ENCODE measurements at places on chromosomes 3 and 15.
A peak's percentile ranks its signal among the peaks of the same experiment; 100 is the strongest.

DNA sequence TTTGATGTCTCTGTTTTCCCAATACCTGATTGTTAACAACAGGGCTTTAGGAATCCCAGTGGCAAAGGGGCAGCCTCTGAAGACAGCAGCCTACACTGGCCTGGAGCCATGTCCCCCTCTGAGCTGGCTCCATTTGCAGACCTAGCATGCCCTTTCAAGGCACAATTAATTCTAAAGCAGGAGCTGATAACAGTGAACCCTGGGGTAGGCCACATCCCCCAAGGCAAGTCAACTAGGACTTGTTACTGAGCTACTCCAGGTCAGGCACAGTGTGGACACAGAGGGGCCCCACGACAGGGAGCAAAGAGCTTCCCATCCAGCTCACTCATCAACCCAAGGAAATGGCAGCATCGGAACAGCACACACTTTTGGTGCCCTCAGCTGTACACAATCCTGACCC, 51.9 kb downstream of the SPSB4 start:
- DNase-seq, result no peak

DNA sequence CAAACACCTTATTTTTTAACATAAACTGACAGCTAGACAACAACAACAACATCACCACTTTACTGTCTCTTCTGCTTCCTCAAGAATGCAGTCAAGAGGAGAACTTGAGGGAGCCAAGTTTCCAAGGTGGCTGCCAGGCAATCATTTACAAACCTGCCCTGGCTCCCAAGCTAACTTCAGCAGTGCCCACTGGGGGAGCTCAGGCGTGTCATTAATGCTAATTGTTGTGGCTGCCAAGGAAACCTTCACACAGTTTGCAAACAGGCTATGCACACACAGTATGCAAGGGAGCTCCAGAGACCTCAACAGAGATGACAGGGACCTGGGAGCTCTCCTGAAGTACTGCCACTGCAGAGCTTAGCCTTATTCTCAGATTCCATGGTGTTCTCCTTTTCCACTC, 2.1 kb downstream of the DZIP1L start:
- peak; percentile 86 for DNase-seq

DNA sequence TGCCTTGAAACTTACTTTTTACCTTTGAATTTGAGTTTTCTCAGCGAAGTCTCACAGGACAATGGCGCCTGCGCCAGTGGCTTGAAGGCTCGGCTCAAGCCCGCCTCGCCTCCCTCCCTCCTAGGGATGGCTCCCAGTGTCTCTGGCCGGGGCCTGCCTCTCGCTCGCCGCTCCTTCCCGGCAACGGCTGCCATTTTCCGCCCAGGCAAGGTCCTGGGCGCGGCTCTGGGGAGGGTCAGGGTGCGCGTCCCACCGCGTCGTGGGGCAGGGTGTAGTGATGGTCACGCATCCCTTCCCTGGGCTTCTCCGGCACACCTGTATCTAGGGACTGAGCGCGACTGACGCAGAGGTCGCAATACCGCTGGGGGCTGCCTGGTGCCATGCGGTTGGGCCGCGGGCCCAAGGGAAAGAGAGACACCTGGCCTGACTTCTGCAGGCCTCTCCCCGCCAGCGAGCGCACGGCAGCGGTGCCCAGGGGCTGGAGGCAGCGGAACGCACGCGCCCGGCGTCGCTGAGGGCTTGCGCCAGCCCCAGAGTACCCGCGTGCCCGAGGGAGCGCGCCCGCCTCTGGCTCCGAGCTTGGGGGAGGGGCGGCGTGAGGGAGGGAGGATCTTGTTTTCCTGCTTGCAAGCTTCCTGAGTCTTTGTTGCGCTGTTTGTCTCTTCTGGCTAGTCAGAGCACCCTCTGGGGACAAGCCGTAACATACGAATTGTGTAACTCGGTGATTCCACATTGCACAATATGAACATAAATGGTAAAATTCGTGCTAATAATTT, 20.7 kb upstream of the FEM1B start:
- DNase-seq, result peak; percentile 89

GRCh38 chr3:168431491-168431890, 335.8 kb upstream of the GOLIM4 start:
- no peak for DNase-seq

DNA sequence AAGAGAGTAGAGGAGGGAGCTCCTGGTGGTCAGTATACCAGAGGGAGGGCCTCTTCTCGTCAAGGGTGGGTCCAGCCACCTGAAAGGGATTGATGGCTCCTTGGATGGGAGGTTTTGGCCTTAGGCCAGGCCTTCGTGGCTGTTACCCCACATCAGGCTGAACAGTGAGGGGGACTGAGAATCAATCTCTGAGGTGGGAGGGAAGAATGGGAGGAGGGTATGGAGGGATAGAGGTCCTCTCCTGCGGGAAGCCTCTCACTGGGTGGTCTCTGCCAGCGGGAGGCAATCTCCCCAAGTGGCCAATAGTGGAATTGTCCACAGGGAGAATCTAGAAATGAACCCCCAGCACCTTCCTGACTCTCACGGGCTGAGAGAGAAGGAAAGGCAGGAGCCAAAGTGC, 53.5 kb downstream of the BSN start:
- no peak for DNase-seq

- DNase-seq, result no peak
Observed at GRCh38 chr15:39699516-39700374, 82.9 kb downstream of the FSIP1 start.

DNA sequence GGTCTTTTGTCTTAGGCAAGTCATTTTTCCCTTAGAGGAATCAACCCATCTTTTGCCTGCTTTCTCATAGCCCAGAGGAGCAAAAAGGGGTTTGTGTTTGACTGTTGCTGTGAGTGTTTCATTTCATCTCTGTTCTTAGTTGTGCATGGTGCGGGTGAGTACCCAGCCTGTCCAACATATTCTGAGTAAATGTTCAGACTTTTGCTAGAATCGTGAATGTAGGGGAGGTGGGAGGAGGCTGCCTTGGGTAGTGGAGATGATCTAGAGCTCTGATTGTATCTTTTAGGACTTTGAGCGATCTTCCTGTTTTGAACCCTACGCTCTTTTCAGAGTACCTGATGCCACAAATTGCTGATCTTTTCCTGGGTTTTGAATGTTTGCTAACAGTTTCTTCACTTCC, 123.1 kb downstream of the ZNF609 start:
- no peak for DNase-seq

DNA sequence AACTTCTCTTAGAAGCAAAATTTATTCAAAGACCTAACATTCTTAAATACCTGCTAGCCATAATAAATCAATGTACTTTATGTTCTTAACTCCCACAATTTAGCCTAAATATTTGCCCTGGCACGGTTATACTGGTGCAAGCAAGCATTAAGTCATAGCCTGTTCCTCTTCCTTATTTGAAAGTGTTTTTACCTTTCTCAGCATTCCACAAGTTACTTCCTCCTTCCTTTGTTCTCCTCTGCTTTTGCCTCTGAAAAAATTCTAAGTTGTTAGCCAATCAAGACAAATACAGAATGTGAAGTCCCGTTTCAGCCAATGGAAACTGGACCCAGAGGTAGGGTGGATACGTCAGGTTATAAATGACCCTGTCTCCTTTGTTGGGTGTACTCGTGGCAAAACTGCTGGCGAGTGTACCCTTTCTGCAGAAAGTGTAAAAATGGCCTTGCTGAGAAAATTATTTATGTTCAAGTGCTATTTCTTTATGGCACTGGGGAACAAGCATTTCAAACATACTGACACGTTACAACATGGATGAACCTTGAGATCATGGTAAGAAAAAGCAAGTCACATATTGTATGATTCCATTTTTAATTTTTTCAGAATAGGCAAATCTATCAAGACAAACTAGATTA, 3.1 kb upstream of the TATDN2 start:
- DNase-seq, result no peak

DNA sequence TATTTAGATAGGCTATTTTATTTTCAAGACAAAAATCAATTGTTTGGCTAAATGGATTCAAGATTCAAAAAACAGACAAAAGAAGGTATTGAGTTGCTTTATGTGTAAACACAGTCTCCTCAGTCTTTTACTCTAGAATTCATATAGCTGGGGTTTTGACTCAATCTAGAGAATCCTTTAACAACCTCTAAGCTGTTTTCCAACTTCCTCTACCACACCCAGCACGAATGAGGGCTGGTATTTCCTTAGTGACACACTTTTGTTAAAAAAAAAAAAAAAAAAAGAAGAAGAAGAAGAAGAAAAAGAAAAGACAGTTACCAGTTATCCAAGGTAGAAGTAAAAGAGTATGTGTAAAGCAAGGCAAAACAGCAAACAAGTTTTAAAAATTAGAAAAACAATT, 732.8 kb upstream of the GOLIM4 start:
- no peak for DNase-seq

- no peak for DNase-seq
Observed at GRCh38 chr3:175746308-175746707, 887.2 kb downstream of the NAALADL2 start.

GRCh38 chr3:185726254-185726967, 98.4 kb downstream of the IGF2BP2 start:
- no peak for DNase-seq

GRCh38 chr3:160091441-160091840, 102.8 kb downstream of the IL12A start:
- no peak for DNase-seq

DNA sequence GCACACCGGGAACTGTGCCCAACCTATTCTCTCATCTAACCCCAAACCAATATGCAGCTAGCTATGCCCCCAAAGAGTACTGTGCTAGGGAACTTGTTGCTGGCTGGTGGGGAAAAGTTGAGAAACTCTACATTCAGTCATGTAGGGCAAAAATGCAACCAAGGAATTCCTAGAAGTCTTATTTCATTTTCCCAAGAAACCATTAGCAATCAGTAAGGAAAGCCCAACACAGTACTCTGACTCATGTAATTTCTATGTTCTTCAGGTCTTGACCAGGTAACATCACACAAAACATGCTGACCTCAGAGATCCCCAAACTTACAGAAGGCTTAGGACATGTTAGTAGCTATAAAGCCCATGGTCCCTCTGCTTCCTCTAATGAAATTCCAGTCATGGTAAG, 52.1 kb downstream of the TASOR start:
- DNase-seq, result no peak

DNA sequence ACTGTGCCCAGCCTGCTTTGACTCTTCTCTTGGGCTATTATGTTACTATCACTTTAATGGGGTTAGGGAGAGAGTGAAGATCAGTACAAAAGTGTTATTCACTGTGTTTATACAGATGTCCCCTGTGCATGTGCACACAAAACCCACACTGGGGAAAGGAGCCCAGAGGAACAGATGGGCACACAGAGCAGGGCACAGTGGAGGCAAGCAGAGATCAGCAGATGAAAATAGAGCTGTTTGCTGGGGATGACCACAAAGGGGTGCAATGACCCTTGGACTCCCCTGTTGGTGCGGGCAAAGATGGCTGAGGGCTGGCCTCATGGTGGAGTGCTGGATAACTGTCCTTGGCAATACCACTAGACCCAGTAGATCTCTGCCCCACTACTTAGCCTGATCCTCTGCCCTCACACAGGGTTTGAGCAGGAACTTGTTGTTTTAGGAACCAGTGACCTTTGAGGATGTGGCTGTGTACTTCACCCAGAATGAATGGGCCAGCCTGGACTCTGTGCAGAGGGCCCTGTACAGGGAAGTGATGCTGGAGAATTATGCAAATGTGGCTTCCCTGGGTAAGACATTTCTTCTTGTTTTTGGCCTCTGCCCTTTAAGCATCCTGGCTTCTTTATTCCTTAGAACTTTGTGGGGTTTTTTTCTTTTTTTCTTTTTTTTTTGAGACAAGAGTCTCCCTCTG, 5.3 kb downstream of the ZNF620 start:
- DNase-seq, result no peak

DNA sequence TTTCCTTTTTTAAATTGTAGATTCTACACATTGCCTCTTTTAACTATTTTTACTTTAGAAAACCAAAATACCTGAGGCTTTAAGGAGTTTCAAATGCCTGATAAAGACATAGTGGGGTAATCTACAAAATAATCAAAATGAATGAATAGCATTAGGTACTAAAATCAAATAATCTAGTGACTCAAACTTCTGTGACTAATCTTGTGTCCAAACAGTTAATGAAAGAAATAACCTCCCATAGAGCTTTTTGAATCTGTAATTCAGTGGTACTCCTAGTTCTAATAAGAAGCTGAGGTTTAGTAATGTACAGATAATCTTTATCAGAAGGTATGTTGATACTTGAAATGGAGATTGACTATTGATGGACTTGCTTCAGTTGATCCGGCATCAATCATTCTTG, 53.0 kb downstream of the DTWD1 start:
- no peak for DNase-seq

GRCh38 chr15:42632105-42632675, 56.8 kb downstream of the STARD9 start:
- no peak for DNase-seq

- no peak for DNase-seq
Observed at GRCh38 chr3:112012205-112012992, 13.7 kb downstream of the TAGLN3 start.

GRCh38 chr15:56906766-56907165, 11.7 kb upstream of the TCF12 start:
- DNase-seq, result no peak

- DNase-seq, result no peak
Observed at GRCh38 chr3:191005790-191006189, 143.3 kb upstream of the GMNC start.

- DNase-seq, result peak; percentile 39
Observed at GRCh38 chr3:179672918-179673317, 20.1 kb downstream of the USP13 start.

DNA sequence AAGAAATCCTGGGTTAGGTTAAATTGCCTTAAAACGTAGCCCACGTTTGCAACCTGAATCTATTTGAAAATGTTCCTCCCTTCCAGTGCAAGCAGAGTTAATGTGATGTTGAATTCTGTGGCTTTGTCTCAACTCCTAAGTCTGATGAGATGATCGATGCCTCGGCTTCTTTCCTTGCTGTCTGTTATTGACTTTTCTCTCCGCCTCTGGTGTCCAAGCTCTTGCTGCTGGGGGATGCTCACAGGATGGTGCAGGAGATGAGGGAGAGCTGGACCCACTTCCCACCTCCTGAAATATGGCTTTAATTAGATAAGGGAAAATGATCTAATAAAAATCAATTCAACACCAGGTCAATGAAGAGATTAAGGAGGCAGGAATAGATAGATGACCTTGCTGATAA, 407.9 kb upstream of the RGMA start:
- DNase-seq, result no peak

GRCh38 chr15:31341496-31342195, 15.0 kb downstream of the KLF13 start:
- no peak for DNase-seq

GRCh38 chr3:186807231-186807630, 949 bp upstream of the RFC4 start:
- no peak for DNase-seq

GRCh38 chr15:96047255-96047931, 283.1 kb upstream of the NR2F2 start:
- DNase-seq, result peak; percentile 36

Measured in renal pelvis (tissue), 12 donors.